GM18507 (cell line): ENCODE measurements at places on chromosomes 3 and 15.
A peak's percentile ranks its signal among the peaks of the same experiment; 100 is the strongest.

DNA sequence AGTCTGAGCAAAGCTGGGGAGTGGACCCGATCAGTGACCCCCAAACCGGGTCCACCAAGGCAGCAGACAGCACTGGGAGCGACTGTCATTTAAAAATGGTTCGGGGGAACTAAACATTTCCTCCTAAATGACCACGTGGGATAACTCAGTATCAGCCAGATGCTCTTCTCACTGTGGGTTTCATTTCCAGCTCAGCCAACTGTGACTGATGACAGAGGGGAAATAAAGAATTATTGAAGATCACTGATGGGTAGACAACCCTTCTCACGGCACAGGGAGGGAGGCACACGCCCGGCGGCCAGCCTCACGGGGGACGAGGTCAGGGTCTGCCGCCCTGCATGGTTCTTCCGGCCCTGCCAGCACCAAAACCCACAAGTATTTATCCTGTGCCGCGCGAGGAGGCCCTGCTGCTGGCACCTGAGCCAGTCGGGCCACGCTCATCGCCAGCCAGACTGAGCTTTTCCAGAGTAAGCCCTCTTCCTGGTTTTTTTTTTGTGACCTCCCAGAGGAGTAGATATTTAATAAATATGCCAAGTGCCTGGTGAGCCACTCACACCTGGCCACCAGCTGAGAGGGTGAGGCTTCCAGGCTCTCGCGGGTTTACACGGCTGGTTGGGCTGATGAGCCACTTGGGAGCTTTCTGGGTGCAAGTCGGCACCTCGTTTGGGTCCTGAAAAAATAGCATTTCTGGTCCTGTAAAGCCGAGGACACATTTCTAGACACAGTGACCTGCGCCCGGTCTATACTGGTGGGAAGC is 6.2 kb downstream of the MELTF start:
- DNase-seq = peak; percentile 40

- DNase-seq = no peak
Observed at GRCh38 chr3:123660900-123661299, 76.0 kb upstream of the HACD2 start.

- peak; percentile 20 for DNase-seq
Observed at GRCh38 chr15:29103824-29104565, 165.6 kb downstream of the NSMCE3 start.

GRCh38 chr3:136194409-136195257 is 1.5 kb downstream of the MSL2 start:
- no peak for DNase-seq

GRCh38 chr3:70308760-70309159 is 3.7 kb downstream of the MDFIC2 start:
- no peak for DNase-seq

DNA sequence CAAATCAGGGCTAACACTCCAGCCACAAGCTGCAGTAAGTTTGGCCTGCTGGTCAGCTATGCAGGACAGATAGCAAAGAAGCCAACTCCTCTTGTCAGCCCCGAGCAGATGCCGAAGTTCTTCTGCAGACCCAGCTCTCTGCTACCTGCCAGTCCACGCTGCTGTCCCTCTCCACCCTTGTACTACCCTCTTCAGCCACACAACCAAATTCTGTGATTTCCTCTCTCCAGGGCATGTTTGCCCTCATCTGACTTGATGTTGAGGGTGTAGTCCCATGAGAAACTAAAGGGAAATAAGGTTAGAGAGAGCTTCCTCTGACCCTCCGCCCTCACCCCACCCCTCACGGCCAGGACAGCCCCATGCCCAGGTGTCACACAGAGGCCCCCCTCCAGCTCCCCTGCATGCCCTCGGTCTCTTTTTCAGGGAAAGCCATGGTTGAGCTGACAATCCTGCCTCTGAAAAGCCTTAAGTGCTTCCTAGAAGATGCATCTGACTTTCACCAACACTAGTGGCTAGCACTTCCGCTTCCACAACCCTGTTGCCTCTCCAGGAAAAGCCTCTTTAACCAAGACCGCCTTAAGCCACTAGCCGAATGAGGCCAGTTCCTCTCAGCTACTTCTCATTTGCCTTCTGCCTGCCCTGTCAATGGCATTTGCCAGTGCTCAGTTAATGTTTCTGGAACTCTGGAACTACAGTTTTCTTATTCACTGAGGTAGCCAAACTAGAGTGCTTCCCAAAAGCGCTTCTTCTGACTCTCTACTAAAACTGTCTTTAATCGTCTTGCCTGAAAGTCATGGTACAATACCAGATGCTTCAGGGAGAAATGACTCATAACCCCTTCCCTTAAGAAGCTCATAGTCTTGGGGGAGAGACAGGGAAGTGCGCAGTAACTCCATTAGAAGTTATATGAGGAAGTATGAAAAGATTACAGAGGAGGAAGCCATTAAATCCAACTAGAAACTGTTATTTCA is 300.4 kb upstream of the STT3B start:
- no peak for DNase-seq

GRCh38 chr15:93179072-93179471 is 90.1 kb upstream of the RGMA start:
- no peak for DNase-seq

GRCh38 chr3:65851827-65852226 is 186.9 kb downstream of the MAGI1 start:
- no peak for DNase-seq

DNA sequence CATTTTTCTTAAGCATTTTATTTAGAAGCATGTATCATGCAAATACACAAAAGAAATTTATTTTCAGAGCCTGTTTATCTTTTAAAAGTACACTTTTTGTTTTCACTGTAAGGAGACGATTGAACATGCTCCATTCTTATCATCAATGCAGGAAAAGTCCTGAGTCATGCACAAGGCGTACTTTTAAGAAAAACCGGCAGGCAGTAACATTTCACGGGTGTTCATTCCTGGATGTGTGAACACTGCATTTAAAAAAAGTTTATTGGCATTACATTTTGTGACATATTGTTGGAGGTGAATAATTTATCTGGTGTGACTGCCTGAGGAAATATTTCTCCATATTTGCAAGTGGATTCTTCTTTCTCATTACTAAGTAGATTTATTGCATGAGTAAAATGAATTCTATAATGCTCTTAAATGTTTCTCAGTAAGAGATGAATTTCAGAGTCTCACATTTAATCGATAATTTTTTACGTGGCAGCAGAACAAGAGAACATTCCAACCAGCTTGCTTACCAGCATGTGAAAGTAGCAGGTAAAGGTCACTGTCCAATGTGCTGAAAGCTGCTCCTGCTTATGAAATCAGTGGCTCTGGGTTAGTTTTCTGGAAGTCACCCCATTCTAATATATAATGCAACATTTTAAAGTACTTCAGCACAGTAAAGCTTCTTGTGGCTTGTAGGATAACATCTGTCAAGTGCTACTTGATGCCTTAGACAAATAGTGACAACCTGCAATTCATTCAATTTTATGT is 87.0 kb downstream of the SV2B start:
- no peak for DNase-seq

- DNase-seq = no peak
Observed at GRCh38 chr3:18419232-18419631, 5.9 kb downstream of the SATB1 start.

DNA sequence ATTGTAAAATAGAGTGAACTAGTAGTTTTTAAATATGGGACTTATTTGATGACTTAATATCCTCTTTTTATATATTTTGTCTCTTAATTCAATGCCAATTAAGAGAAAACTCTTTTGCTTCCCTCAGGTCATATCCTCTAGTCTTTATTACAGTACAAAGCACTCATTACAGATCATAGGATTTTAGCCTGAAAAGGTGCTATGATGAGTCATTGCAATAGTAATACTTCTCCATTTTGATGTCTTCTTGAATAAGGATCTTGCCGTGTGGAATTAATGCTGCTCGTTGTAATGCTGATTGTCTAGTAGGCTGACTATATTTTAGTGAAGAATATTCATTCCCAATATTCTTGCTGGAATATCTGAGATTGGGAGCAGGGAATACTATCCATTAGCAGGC is 612.2 kb upstream of the GOLIM4 start:
- no peak for DNase-seq

- no peak for DNase-seq
Observed at GRCh38 chr3:4674216-4674615, 181.1 kb downstream of the ITPR1 start.

DNA sequence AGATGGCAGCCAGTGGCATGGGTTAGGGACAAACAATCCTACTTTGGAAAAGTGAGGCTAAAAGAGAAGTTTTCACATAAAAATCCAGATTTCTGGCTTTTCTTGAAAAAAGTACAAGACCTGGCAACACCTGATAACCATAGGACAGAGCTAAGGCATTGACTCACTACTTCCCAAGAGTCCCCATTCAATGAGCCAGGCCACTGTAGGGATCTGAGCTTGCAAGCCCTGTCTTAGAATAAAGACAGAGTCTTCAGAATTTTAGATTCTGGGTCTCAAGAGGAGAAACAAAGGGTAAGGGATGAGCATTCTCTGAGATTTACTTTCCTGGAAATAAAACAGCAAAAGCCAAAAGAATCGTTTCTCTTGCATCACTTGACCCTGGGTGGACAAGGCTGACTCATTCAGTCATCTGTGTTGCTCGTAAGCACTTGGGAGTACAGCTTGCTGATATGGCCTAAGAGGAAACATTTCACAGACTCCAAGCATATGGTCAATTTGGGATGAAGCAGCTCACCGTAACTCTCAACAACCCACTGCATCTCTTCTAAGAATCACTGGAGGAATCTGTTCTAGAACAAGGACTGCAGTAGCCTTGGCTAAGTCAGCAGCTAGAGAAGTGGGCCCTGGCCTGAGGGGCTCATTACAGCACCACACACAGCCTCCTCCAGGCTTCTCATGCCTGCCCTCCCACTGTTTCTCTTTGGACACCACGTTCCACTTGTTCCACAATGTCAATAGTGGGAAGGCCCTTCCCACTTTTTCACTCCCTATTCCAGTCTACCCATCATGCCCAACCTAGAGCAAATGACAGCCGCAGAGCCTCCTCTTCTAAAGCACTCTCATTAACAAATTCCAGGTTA is 86.2 kb downstream of the RFTN1 start:
- DNase-seq = no peak

- no peak for DNase-seq
Observed at GRCh38 chr3:46213201-46213600, 5.1 kb upstream of the CCR1 start.

DNA sequence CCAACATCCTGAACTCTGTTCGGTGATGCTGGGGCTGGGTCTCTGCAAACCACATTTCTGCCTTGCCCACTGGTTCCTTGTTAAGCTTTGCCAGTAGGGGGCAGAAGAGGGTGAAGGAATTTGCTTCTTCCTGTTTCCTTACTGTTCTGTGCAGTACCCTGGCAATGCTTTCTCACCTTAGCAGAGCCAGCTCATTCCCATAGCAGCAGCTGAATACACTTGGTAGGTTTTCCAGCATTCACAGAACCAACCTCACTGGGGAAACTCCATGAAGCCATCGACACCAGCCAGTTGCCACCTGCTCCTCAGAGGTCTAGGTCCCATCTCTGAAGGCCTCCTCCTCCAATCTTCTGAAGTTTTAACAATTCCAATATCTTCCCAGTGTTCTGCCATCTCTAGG is 308.4 kb downstream of the PDCD6IP start:
- DNase-seq = no peak

- DNase-seq = no peak
Observed at GRCh38 chr3:45055411-45056143, 29.5 kb downstream of the CLEC3B start.

DNA sequence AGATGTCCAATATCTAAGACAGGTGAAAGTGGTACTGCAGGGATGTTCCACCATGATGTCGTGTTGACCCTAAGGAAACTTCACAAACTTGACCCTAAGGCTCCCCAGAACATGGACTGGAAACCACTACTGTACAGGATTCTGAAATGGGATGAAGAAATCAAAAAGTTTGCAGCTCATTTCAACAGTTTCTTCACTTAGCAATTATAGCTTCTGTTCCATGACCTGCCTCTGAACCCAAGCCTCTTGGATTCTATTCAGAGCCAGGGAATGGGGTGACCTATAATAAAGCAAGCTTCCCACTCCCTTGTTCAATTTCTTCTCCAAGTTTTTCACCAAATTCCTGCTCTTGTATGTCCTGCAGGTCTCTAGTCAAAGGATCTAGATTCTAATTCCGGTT is 40.7 kb downstream of the DUT start:
- no peak for DNase-seq

DNA sequence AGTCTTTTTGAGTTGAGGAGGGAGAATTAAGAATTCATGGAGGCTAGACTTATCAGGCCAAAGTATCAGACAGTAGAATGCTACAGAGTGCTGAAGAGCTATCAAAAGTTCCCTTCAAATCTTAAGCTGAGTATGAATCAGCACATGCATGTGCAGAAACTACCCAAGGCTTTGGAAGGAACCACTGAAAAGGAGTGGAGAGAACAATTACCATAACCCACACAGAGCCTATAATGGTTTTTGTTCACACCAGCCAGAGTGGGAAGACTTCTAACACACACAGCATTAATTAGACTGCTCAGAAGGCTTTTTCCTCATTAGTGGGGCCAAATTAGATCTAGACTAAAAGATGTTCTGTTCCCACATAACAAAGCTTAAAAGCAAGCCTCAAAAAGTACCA is 83.7 kb upstream of the SLC6A11 start:
- no peak for DNase-seq

GRCh38 chr15:99425657-99426301 is 140.0 kb upstream of the MEF2A start:
- DNase-seq = no peak

- no peak for DNase-seq
Observed at GRCh38 chr3:25610779-25611178, 53.9 kb downstream of the TOP2B start.

GRCh38 chr3:150074697-150075416 is 104.2 kb upstream of the PFN2 start:
- no peak for DNase-seq

DNA sequence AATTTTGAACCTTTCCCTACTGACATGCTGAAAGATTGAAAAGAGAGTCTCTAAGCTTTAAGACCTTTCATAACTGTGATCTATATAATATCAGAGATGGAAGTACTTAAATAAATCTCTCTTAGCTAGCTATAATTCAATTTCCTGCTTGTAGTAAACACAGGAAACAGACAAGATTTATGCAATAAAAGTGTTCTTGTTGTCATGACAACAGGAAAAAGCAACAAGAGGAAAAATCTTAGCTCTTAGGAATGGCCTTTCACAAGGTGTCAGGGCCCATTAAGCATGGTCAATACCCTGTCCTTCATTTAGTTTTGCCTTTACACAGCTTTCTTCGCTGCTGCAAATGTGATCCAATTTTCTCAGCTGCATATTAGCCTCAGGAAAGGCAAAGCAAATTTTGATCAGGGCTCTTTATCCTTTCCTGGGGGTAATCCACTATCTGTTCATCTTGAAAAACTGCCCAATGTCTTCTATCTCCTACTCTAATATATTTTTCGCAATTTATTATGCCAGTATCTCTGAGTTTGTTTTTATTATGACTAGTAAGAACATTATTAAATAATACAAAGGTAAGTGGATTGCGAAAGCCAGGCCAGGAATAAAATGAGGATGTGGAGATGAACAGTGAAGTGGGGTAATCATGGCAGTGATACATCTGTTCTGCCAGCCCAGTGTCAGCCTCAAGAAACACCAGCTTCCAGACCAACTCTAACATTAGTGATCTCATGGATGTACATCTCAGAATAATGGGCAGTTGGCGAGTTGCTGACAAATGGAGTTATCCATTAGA is 28.7 kb downstream of the SIDT1 start:
- no peak for DNase-seq

- no peak for DNase-seq
Observed at GRCh38 chr3:46361408-46362283, 7.7 kb downstream of the CCR2 start.
